ENCODE measurements at places on chromosomes 3 and 15. TPM values are rescaled to one million over a fixed set of nuclear protein-coding genes. Genes with fewer than 3 reads are reported as not detected.

DNA sequence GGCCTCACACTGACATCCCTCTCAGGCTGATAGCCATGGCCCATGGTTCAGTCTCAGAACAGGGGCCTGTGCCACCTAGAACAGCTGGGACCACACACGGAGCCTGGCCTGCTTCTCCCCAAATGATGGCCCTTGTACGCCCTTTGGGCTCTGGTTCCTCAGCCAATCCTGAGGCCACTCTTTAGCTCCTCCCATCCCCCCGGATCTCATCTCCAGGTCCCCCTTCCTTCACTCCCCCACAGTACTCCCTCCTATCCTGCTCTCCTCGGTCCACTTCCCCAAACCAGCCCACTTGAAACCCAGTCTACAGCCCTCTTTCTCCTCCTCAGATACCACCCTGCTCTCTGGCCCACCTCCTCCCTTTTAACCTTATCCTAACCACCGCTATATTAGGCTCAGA, 17.8 kb upstream of the ZFYVE19 start:
- no peaks in the 10 kb centered on the region for H3K27me3 ChIP-seq
- no peak for DNase-seq
- H3K36me3 ChIP-seq, result peaks cover 17% of the 10 kb centered on the region

DNA sequence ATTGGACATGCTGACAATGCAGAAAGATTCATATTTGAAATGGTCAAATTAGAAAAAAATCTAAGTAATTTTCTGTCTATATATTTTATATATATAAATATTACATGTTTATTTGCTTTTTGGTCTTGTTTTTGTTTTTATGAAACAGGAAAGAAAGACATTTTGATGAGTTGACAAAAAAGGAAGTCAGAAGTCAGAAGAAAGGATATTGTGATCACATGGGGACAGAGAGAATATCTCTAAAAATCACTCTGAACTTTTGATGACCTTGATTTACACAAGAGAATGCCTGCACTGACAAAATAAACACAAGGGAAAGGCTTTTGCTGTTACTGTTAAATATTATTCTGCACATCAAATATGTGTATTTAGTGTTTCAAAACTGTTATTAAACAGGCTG, 811.2 kb downstream of the SI start:
- DNase-seq, result no peak
- no peaks in the 10 kb centered on the region for H3K27me3 ChIP-seq
- H3K4me3 ChIP-seq, result no peak overlapping the region
- no peak overlapping the region for H3K27ac ChIP-seq
- H3K4me1 ChIP-seq, result no peaks in the 10 kb centered on the region

- H3K36me3 ChIP-seq, result no peaks in the 10 kb centered on the region
- no peak for DNase-seq
- no peak overlapping the region for H3K27ac ChIP-seq
- no peaks in the 10 kb centered on the region for H3K4me1 ChIP-seq
- H3K4me3 ChIP-seq, result no peak overlapping the region
These were observed 22.0 kb downstream of the GPR15 start for GRCh38 chr3:98553753-98554152.

DNA sequence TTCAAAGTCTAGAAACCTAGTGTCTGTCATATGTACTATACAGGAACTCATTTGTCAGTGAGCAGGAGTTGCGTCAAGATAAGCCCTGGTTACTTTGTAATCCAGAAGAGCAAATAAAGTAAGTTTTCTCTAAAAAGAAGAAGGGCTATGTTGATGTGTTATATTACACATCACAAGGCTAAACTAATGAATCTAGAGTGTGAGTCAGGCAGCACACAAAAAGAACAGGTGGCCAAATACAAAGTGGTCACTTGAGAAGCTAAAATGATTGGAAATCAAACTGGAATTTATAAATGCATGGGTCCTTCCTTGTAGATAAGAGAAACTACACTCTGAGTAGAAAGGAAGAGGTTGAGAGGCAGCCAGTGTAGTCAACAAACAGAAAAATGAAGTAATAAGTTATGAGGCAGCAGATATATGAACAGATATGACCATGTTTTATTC, 771.6 kb downstream of the DIPK2A start:
- H3K27ac ChIP-seq, result no peak overlapping the region
- H3K27me3 ChIP-seq, result no peaks in the 10 kb centered on the region
- no peak overlapping the region for H3K4me3 ChIP-seq
- H3K36me3 ChIP-seq, result no peaks in the 10 kb centered on the region
- no peaks in the 10 kb centered on the region for H3K4me1 ChIP-seq

IMPDH2 gene
- total RNA-seq, result 408 TPM
